ENCODE measurements at places on chromosomes 12 and 14. TPM values are rescaled to one million over a fixed set of nuclear protein-coding genes. Genes with fewer than 3 reads are reported as not detected.

GRCh38 chr14:61866932-61867920 is 105.0 kb downstream of the SNAPC1 start:
- DNase-seq = no peak

GRCh38 chr12:22286569-22286968 is 47.9 kb downstream of the ST8SIA1 start:
- peak; percentile 32 for DNase-seq

- DNase-seq = no peak
Observed at GRCh38 chr14:24918822-24919221, 131.1 kb downstream of the STXBP6 start.

- peak; percentile 16 for DNase-seq
Observed at GRCh38 chr12:98151105-98151590, 364.2 kb upstream of the TMPO start.

DNA sequence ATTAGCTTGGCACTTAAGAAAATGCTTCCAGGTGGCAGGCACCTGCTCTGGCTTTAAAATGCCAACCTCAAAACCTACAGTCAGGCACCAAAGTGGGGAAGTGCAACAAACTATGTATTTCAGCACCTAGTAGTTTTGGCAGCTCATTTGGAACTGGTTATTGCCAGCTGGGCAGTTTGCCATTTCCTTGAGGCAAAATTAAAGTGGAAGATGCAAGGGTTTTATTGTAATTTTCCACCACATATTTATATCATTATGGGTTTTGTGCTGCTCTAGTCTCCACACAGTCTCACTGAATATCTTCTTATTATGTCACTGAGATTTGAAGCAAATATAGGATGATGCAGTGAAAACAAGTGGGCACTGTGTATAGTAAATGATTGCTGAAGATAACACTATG is 117.0 kb downstream of the PRKD1 start:
- peak; percentile 49 for DNase-seq

DNA sequence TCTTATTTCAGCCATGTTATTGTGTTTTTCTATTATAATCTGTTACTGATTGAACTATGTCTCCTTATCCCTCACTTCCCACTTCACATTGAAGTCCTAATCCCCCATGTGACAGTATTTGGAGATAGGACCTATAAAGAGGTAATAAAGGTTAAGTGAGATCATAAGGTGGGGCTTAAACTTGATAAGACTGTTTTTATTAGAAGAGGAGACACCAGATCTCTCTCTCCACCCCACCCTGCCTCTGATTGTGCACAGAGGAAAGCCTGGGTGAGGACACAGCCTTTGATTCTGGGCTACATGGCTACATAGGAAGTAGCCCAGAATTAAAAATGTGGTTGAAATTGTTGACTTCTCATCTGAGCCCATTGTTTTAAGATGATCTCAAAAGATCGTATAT is 414.7 kb downstream of the SLC16A7 start:
- DNase-seq = no peak

DNA sequence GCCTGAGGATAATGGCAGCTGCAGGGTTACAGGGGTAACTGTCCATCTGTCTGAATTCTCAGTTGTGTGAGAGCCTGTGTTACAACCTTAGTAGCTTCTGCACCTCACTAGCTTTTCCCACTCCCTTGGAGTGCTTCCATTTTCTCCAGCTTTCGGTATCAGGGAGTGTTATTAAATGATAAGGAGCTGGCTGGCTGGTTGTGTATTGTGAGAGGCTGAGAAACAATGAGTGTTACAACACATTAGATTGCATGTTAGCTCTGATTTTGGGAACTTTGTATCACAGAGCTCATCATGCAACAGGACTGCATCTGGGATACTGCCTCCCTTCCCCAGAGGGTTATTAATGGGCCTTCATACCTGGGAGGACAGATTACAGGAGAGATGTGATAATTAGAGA is 723.7 kb downstream of the DIO2 start:
- no peak for DNase-seq

DNA sequence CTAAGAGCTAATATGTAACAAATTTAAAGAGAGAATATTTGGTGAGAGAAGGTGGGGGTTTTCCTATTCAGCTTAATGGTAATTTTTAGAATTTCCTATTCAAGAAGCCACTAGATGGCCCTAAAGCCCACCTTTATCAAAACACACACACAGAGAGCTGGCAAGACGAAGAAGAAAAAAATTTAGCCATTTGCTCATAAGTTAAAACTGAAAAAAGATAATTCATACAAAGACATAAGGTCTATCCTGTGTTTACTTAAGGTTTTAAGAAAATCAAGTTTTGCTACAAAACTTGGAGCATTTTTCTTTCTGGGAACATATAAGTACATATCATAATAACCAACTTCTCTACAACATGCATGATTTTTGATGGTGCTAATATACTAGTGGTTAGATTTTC is 46.8 kb upstream of the PCED1B start:
- peak; percentile 73 for DNase-seq

GRCh38 chr14:57866199-57866705 is 360 bp upstream of the SLC35F4 start:
- peak; percentile 15 for DNase-seq

DNA sequence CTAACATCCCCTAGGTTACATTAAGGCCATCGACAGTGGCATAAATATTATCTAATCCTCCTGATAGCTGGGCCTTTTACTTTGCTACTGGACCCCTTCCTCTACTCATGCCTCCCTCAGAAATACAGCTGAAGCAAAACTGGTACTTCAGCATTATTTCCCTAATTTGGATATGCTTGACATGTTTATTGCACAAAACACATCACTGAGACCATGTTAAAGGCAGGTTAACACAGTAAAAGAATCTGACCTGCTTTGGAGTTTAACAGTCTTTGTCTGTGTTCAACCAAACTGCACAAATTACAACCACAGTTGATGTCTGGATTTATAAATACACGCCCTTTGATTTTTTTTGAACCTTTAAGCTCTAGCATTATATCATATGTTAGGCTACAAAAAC is 156.6 kb downstream of the FOXA1 start:
- no peak for DNase-seq

- DNase-seq = no peak
Observed at GRCh38 chr12:127257366-127257935, 1009.5 kb upstream of the TMEM132C start.

DNA sequence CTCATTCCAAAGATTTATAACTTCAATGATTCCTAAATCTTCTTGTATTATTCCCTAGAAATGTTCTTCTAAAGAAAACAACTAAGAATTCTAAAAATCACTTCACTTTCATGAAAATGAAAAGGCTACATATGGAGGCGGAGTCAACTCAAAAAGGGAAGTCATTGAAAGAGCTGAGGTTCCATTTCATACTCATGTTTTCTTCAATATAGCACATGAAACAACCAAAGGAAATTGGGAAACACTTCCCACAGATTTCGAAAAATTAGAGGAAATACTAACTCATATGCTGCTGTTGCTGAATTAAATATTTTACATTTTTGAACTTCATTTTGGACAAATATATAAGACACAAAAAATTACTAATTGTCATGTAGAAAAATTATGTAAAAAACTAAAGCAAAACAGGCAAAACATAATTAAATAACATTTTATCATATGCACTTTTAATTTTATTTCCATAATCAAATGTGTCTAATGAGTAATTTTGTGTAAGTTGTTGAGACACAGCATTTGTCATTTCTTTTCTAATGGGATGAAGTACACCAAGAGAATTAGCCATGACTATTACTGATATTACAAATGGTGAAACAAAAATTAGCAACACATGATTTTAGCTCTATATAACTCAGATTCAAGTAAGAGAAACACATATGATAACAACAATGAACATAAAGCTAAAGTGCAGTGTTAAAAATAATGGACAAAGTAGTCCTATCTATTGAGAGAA is at the start of gene CD163:
Gene CD163 (minus strand): TSS at position 92 of the 730 bp plus-strand sequence. CDS start 87 bp downstream, at position 5.
- peak; percentile 70 for DNase-seq

- peak; percentile 74 for DNase-seq
Observed at GRCh38 chr12:6778217-6778573, 5.9 kb downstream of the LAG3 start.

DNA sequence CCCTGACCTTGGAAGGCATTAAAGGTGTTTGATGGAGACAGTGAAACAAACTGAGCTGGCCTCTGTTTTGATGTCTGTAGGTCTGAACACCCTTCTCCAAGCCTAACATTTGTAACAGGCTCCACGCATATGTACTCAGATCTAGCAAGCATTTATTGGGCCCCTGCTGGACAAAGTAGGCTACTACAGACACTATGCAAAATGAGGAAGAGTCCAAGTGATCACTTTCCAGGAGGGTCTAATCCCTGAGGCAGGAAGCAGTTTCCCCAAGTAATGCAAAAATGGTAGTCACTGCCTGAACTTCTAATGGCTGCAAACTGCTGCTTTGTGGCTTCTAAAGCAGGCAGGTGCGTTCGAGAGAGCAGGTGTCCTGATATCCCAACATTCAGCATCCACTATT is 405.8 kb downstream of the MED13L start:
- peak; percentile 10 for DNase-seq

- no peak for DNase-seq
Observed at GRCh38 chr12:23217667-23218066, 592.7 kb downstream of the ETNK1 start.

DNA sequence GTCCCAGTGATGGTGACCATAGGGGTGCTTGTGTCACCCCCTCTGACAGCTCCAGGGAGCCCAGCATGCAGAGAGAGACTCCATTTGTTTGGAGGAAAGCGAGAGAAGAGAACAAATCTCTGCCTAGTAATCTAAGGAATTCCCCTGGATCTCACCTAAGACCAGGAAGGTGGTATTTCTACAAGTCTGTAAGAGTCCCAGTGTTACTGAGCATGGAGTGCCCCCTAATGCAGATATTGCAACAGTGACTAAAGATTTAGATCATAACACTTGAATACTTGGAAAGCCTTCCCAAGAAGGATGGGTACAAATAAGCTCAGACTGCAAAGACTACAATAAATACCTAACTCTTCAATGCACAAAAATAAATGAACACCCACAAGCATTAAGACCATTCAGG is 360.4 kb upstream of the GARIN6 start:
- DNase-seq = no peak

DNA sequence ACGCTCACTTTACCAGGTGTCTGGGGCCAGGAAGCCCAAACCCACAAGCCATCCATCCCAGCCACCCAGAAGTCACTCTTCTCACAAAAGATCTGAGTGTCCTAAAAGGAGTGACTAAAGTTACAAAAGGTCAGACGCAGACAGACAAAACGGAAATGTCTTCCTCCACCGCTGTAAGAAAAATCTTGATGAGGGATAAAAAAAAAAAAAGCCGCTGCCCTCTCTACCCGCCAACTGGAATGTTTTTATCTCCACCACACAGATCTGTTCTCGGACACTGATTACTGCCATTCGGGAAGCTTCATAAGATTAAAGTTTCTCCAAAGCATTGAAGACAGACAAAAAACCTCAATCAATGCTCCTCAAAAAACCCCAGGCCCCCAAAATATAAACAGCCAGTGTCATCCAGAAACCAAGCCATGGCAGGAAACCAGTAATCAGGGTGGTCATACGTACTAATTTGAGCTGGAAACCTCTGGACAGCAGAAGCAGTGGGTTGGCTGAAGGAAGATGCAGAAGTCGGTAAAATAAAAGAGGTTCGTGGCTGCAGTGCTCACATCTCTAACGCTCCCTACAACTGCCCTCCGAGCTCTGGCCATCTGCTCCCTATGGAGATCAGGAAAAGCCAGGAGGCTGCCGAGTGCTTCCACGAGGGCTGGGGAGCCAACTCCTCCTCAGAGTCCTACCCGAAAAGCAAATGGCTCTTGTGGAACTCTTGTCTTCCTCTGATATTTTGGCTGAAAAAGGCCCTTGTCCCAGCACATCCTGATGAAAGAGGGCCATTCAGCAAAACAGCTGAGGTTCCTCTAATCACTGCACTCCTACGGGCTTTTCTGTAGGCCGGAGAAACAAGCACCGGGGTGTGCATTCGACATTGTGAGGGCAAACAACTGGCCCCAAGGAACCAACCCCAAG is 30.3 kb downstream of the SSH1 start:
- peak; percentile 53 for DNase-seq

DNA sequence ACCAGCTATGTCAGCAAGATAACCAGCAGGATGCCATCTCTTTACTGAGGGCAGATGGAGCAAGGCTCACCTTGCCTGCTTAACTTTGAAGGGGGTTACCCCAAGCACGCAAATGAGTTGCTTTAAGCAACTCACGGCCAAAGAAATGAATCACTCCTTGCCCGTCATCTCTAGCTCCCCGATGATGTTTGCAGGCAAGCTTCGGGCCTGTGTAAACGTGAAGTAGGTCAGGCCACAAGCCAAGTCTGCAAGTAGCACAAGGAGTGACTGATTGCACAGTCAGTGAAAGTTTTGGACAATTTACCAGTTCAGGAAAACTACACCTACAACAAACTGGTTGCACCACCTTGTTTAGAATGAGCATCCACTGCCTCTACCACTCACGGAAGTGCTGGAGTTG is 699.7 kb upstream of the TBX3 start:
- DNase-seq = no peak

DNA sequence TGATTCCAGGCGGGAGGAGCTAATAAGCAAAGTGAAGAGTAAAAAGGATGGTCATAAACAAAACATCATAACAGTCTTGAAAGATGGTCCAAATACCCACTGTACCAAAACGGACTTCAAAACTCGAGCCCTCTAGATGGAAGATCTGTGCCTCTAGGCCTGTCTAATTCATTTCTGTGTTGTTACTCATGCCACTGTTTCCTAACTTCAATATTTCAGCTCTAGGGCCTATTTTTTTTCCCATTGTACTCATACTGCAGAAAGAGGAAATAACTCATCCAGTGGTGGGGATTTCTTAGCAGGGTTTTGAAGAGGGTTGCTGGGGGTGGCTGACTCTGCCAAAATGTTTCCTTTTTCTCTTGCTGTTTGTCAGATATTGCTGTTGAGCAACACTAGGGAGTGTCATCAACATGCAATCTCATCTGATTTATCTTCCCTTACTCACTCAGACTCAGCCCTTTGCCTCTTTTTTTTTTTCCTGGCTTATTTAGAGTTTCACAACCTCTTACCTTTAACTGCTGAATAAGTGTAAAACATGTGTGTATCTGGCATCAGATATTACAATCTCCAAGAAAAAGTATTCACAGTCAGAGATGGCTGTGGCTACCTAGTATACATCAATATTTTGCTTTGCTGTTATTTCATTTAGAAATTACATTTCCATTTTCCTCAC is 189.6 kb downstream of the DUSP6 start:
- peak; percentile 89 for DNase-seq

- DNase-seq = no peak
Observed at GRCh38 chr12:120225852-120226640, 25.1 kb upstream of the RPLP0 start.

- peak; percentile 80 for DNase-seq
Observed at GRCh38 chr14:50230701-50231474, 490 bp downstream of the SOS2 start.

DNA sequence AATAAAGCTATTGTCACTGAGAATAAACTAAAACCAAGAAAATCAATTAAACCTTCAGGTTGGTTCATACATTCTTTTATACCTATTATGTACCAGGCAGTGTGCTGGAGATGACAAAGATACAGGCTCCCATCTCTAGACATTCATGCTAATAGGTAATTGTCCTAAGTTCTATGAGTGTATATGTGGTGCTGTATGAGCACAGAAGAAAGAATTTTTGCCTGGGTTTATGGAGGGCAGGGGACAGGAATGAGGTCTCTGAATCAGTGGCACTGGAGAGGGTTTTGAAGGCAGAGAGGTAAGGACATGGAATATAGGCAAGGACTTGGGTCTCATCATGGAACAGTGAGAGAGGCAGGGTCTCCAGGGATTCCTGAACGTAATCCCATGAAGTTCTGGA is 38.7 kb downstream of the MAP1LC3B2 start:
- no peak for DNase-seq

Gene CLEC2B
- total RNA-seq = 4.4 TPM

Gene RNASE3
- not detected for total RNA-seq

Gene DHH
- total RNA-seq = 1.1 TPM

Measured in muscle of leg (tissue), 16 donors.